CD4-positive, alpha-beta T cell treated with Interleukin-21 for 1 hour (primary cell): ENCODE measurements at places on chromosomes 11 and 22.
A peak's percentile ranks its signal among the peaks of the same experiment; 100 is the strongest.

DNA sequence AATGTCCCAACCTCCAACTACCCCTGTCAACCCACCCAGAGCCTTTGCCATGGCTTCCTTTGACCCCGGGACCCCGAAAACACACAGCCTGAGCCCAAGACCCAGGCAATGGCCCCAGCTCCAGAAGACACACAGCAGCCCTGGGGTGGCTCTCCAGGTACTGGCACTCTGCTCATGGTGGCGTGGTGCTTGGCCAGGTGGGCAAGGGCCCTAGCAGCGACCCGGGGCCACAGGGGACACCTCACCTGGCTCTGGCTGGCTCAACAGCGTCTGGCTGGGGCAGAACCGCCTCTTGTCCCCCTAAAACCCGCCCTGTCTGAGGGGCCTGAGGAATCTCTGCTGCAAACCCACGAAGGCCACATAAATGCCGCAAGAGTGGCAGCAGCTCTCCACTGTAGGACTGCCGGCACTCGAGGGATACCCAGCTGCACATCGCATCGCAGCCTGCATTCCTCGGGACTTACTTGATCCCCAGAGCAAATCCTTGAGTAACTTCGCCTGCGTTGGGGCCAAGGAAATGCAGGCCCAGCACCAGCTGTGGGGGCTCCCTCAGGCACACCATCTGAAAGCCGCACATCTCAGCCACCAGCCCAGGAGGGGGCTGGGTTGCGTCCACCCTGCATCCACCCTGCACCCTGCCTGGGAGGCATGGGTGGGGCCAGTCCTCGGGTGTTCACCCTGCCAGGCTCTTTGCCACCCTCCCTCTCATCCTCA, 23.1 kb upstream of the GNB1L start:
- no peak for DNase-seq

DNA sequence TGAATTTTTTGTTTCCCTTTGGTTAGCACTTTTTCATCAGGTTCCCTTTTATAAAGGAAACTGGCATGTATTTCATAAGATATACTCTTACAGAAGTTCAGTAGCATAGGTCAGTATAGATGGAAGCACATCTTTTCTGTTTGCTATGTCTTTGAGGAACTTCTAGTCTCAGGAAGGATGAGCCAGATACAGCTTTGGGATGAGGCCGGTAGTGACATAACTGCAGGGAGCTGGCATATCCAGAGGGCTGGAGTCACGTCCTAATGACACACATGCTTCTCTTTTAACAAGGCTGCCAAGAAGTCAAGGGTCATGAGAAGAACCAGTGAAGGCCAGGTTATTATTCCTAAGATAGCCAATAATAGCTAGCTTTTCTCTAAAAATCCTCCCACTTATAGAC, 33.3 kb upstream of the ADSL start:
- DNase-seq: no peak

- no peak for DNase-seq
These were observed 11.3 kb downstream of the DUSP8 start for GRCh38 chr11:1560649-1561251.

DNA sequence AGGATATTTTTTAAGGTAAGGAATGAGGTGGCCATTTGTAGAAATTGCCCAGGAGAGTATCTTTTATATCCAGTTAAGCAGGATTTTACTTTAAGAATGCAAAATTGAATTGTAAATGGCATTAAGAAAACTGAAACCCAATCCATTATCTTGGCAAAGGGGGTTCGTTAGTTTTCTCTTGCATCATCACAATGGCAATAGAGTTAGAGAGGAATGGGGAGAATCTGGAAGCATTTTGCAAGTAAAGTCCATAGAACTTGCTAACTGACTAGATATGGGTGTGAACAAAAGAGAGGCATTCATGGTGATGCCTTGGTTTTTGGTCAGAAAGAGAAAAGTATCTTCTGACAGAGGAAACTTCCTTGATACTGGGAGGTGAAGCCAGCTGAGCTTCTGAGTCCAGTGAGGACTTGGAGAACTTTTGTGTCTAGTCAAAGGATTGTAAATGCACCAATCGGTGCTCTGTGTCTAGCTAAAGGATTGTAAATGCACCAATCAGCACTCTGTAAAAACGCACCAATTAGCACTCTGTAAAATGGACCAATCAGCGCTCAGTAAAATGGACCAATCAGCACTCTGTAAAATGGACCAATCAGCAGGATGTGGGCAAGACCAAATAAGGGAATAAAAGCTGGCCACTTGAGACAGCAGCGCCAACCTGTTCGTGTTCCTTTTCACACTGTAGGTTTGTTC, 3.6 kb upstream of the CCDC117 start:
- DNase-seq: peak; percentile 35

DNA sequence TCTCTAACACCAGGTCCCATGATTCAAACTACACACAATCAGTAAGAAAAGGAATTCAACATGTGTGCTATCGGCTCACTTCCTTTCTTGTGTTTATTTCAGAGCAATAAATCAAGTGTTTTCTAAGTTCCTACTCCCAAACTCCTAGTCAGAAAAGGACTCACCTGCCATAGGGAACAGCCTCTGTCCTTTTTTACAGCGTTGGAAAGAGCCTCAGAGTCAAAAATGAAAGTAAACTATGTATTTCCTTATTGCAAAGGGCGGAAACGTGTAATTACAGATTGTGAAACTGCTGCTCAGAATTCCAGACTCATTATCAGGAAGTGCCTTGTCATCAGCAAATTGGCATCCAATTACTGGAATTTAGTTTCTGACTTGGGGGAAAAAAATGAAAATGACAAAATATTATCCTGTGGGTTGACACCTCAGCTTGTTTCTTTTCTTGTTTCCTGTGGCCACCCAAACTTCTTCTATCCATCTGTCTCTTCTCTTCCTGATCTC, at the start of gene CASP4:
Gene CASP4 (minus strand): TSS at position 220 of the 501 bp plus-strand sequence. CDS start 49 bp downstream, at position 171.
- peak; percentile 69 for DNase-seq

GRCh38 chr11:330307-330693, 9.6 kb upstream of the IFITM3 start:
- DNase-seq: no peak

DNA sequence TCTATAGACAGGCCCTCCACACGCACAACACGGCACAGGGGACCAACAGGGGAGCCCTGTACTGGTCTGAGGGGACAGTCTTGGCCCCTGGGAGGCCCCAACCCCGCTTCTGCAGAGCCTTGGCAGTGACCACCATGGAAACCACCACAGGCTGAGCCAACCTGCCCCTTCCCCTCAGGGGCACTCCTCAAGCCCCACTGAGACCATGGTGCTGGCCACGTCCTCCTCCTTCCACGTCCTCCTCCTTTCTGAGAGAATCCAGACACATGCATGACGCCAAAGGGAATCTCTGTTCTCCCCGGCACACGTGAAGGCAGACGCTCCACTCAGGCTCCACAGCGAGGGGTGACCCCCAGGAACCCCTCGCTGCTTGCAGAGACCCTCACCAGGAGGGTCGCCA, 2.7 kb downstream of the BRD1 start:
- no peak for DNase-seq
